D341Med (cell line): ENCODE measurements at places on chromosomes 13 and 19.

DNA sequence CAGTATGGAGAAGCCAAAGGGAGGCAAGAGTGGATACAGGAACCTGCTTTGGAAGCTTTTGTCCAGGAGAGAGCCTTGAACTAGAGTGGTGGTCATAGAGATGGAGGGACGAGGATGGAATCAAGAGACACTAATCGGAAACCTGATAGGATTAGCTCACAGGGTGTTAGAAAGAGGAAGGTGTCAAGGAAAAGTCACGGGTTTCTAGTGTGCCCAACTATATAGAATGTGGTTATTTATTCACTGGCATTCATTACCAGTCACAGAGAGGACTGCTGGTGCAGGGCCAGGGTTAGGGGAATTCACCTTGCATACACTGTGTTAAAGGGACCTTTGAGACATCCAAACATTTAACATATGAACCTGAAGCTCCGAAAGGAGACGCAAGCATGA is 43.4 kb upstream of the URAD start:
- DNase-seq: no peak

GRCh38 chr19:12834976-12835757 is 788 bp upstream of the RTBDN start:
- peak; percentile 84 for DNase-seq

DNA sequence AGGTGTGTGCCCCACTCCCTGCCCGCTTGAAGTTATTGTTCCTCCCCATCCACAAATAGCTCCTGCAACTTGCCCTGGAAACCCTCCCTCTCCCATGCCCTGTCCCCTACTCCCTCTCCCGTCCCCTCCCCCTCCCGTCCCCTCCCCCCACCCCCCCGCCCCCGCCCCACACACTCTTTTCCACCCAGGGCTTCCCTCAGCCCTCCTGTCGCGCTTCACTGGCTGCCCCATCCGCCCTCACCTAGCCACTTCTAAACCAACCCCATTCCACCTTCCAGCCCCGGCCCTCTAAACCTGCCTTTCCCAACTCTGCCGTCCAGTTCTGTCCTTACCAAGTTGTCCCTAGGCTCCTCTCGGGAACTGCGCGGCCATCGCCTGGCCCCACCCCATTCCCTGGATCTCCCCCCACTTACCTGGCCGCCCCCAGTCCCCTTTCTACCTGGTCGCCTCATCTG is 993 bp downstream of the RGL3 start:
- DNase-seq: no peak

- peak; percentile 90 for DNase-seq
Observed at GRCh38 chr19:40691421-40692211, 1.2 kb upstream of the NUMBL start.

- DNase-seq: no peak
Observed at GRCh38 chr13:39870197-39870747, 214.8 kb downstream of the COG6 start.

DNA sequence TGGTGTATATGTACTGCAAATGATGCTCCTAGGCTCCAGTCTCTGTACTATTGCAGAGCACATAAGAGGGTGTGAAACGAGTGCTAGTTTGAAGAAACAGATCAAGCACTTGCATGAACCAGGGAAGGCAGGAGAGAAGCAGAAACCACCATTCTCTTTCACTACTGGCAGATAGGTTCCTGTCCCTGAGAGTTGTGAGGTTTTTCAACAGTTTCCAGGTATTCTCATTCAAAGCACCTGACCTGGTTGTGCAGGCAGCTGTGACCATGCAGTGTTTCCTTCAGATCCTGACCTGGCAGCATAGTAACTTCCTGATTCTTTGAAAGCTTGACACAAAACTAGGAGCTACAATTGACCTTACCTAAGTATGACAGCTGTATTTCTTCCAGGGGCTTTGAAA is 164.9 kb downstream of the UFM1 start:
- no peak for DNase-seq

- no peak for DNase-seq
Observed at GRCh38 chr13:73593199-73593765, 534.5 kb downstream of the KLF5 start.

DNA sequence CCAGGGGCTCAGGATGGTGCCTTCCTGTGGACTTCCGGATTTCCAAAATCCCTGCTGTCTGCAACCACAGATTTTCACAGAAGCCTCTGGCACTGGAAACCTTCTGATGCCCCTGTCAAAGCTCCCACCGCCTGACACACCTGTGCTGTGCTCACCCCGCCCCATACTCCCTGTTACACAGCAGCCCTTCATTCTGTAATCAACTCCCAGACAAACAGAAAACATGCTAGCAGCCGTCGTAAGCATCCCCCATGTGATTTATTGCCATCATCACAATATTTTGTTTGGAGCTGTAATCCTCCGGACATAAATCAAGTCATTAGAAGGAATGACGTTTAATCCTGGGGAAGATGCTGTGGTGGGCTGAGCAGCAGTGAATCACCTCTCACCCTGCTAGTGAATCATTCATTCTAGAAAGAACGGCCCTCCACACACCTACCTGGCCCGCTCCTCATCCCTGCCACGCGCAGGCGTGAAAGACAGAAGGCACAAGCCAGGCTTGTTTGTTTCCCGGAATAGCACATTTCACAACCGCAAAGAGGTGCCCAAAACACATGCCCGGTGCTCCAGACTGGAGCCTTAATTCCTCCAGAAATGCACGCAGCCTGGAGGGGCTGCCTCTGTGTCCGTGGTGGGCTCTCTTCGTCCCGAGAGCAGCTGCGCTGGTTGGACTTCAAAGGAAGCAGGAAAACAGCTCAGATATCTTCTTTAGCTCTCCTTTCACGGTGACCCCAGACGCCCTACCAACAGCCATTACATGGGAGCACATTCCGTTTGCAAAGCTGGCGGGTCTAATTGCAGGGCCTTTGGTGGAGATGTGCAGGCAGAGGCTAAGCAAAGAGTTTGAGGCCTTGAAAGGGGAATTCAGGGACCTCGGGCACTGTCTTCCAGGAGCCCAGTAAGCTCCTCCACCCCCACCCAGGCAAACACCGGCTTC is 41.3 kb upstream of the KCTD15 start:
- no peak for DNase-seq

GRCh38 chr13:39915418-39915817 is 260.0 kb downstream of the COG6 start:
- no peak for DNase-seq

DNA sequence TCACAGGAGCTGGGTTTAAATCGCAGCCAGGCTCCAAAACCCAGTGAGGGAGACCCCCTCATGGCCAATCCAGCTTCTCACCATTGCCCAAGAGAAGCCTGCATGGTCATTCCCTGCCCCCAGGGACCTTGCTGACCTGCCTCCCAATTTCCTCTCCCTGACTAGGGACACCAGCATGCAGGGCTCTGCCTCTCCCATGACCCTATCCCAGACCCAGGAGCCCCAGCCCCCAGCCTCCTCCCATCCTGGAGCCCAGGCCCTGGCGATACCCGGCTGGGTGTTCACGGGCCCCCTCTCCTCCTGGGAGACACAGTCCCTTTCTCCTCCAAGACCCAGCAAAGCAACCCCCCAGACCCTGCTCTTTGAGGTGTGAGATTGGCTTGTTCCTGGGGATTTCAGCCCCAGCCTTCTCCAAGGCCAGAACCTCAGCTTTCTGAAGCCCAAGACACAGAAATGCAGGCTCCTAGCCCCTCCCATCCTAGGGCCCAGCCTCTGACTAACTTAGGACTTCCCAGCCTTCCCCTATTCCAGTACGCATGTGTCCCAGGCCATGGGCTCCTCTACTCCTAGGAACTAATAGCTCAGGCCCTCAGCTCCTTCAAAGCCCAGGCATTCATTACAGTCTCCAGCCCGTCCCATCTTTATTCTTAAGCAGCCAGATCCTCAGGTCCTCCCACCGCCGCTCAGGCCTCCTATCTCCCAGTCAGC is 1.1 kb downstream of the GYS1 start:
- DNase-seq: peak; percentile 56

DNA sequence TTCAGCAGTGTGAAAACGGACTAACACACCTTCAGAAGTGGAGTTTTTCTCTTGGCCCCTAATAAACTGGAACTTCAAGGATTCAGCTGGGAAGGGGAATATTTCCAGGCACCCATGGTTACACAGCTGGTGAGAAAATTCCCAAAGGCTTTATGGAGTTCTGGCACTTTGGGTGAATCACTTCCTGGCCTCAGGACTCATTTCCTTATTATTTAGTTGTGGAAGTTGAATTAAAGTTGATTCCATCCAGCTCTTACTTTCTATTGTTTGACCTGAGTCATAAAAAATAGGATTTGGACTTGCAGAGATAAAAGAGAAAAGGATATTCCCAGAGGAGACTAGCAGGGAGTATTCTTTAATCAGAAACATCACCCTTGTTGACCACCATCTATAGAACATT is 882.1 kb downstream of the UQCRFS1 start:
- DNase-seq: no peak

DNA sequence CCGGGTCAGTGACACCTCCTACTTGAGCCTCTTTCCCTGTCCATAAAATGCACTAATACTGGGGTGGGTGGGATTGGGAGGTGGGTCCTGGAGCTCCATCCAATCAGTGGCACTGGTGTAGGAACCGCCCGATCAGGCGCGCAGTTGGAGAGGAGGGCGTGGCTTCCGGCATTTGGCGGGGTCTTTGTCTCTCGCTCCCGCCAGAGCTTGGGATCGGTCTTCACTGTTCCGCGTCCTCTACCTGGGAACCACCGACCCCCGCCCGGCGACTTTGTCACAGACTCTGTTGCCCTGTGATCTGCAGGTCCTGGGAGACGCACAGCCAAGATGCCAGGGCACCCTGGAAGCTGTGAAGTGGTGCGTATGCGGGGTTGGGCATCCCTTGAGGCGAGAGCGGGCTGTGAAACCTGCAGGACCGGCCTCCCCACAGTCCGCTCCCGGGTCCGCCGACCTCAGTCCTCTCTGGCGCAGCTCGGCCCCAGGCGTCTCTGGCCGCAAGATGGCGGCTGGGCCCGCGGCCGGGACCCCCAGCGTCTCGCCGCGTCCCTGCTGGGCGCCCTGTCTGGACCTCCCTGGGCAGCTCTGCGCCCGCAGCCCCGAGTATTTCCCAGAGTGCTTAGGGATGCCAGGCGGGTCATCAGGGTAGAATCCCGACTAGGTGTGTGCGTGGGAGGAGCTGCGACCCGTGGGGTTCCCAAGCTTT is 41.6 kb upstream of the ZNF730 start:
- DNase-seq: peak; percentile 90

GRCh38 chr13:48680756-48681392 is 27.1 kb downstream of the CYSLTR2 start:
- no peak for DNase-seq

DNA sequence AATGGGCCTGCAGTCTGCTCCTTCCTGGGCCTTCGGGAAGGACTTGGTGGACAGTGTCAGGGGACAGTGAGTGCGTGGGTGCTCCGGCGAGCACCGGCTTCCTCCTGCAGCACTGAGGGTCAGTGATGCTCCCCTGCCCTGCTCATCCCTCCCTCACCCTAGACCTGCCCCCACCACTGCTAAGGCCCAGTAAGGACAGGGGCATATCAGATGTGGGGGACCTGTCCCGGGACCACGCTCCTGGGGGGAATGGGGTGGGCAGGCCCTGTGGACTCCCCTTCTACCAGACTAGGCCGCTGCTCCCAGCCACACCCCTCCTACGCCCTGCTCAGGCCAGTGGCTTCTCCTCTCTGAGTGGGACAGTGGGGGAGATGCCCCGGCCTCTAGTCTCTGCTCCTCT is 3.2 kb downstream of the MICOS13 start:
- no peak for DNase-seq

GRCh38 chr19:44212866-44213346 is 574 bp downstream of the ZNF227 start:
- DNase-seq: peak; percentile 42

- DNase-seq: no peak
Observed at GRCh38 chr13:94703721-94704314, 8.5 kb downstream of the SOX21 start.

DNA sequence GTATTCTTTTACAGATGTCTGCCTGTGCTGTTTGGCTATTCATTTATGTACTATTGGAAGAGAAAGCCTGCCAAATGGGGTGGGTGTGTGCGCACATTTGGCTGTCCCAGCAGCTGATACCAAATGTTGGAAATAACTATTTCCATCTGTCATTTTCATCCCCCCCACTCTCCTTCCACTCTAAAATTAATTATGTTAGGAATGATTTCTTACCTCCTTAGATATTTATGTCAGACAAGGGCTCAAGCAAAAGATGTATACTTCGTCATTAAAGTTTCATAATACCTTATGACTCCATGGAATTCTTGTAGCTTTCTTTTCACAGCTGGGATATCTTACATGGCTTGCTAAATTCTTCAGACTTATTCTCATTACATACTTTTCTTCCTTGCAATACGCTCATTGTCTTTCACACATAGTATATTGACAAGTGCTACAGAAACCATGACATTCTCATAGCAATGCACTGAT is 18.6 kb downstream of the ITM2B start:
- DNase-seq: no peak

DNA sequence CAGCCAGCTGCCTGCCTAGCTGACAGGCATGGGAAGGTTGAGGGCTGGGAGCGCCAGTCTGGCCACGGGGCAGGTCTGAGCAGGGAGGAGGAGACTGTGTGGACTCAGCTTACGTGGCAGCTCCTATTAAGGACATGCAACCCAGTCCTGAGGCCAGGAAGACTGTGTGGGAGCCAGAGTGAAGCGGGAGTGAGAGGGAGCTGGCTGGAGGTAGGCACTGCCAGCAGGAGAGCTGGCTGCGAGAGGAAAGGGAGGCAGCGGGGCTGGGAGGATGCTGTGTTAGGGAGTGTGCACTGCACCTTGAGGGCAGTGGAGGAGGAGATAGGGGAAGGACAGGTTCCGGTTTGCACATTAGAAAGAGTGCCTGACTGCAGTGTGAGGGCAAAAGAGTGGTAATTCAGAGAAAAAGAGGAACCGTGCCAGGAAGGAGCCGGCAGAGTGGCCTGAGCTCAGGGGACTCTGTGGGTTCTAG is 99.2 kb downstream of the SLC7A1 start:
- no peak for DNase-seq

- no peak for DNase-seq
Observed at GRCh38 chr13:107031716-107032115, 463.8 kb upstream of the ARGLU1 start.

- no peak for DNase-seq
Observed at GRCh38 chr13:98454389-98454881, 122.5 kb downstream of the STK24 start.

DNA sequence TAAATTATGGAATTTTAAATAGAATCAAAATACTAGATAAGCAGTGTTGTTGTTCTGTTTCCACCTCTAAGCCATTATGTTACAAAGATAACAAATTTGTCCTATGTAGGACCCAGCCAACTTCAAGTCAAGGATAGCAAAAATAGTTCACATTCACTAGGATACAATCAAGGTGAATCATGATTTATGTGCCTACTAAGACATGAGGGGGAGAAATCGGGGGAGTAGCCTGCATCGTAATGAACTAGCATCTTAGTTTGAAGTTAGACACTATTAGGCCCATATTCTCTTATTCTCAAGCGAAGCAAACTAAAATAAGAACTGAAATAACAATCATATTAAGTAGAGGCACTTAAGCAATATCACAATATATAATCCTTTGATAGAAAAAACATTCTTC is 779.4 kb upstream of the PCDH9 start:
- DNase-seq: no peak

- no peak for DNase-seq
Observed at GRCh38 chr13:101384929-101385328, 31.4 kb downstream of the NALCN start.

- no peak for DNase-seq
Observed at GRCh38 chr13:48429036-48429435, 16.1 kb upstream of the LPAR6 start.
